NCI-H1092 (cell line): ENCODE measurements at places on chromosomes 5 and 9.

DNA sequence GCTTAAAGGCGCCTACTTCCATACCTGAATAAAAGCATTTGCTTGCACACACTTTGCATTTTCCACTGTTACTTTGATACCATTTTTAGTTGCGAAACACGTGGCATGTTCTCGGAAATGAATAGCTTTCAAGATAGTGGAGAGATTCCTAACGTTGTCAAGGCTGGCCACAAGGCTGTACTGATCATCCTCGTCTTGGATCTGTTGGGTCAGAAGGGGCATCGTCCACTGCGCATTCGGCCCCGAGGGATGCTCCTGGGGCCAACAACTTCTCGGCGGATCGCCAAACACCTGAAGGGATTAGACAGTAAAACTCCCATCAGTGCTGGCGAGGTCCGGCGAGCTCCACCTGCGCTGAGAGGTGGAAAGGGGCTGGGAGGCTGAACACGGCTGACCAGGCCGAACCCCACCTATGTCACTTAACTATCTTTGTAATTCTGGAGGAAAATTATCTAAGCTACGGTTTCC is 599 bp downstream of the RAD1 start:
- DNase-seq, result no peak

- DNase-seq, result no peak
These were observed 244.5 kb downstream of the NR2F1-AS1 start for GRCh38 chr5:93336330-93337110.

DNA sequence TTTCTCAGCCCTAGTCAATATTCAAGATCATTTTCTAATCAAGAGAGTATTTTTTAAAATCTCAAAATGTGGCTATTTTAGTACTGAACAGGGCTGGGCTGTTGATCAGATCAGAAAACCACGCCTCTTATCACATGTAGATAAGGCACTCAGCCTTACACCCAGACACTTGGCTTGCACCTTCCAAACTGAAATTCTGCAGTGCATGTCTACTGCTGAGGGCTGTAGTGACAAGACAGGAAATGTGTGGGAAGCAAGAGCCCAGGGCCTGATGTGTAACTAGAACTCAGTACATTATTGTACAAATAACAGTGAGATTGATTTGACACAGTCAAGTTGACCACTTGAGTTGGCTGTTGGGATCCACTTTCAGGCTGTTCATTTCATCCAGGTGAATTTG is 48.6 kb downstream of the UBE2QL1 start:
- DNase-seq, result no peak

DNA sequence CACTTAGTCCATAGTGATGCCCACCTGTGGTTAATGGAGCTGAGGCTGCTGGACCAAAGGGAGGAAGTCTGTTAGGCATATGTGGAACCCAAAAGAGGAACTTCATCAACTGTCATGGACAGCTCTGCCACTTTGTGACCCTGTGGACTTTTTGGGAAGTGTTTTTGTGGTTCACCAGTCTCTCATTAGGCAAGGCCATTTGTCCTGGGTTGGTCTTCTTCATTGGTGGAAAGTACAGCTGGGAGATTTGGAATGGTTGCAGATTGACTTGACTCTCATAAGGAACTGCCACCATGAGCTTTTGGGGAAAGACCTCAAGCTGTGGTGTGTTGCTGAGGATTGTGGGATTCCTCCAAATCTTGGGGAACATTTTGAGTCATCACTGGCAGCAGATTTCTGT is 31.9 kb upstream of the IL12B start:
- no peak for DNase-seq

GRCh38 chr9:83266666-83267496 is 203.9 kb upstream of the RASEF start:
- no peak for DNase-seq

DNA sequence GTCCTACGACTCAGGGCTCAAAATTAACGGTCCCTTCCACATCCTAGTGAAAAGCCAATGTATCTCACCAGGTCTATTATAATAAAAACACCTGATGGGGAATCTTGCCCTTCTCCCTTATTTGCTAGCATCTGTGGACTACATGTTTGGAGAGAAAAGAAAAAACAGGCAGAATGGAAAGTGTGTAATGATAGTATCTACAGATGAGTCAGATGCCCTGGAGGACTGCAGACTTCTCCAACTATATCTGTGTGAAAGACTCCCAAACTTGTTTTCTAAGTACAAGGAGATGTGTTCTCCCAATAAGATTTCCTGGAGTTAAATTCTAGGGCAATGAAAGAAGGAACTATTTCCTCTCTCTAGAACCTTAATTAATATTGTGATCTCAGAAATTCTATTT is 66.0 kb downstream of the FOXB2 start:
- no peak for DNase-seq

- no peak for DNase-seq
These were observed 50.6 kb downstream of the PCSK5 start for GRCh38 chr9:75941066-75941465.

DNA sequence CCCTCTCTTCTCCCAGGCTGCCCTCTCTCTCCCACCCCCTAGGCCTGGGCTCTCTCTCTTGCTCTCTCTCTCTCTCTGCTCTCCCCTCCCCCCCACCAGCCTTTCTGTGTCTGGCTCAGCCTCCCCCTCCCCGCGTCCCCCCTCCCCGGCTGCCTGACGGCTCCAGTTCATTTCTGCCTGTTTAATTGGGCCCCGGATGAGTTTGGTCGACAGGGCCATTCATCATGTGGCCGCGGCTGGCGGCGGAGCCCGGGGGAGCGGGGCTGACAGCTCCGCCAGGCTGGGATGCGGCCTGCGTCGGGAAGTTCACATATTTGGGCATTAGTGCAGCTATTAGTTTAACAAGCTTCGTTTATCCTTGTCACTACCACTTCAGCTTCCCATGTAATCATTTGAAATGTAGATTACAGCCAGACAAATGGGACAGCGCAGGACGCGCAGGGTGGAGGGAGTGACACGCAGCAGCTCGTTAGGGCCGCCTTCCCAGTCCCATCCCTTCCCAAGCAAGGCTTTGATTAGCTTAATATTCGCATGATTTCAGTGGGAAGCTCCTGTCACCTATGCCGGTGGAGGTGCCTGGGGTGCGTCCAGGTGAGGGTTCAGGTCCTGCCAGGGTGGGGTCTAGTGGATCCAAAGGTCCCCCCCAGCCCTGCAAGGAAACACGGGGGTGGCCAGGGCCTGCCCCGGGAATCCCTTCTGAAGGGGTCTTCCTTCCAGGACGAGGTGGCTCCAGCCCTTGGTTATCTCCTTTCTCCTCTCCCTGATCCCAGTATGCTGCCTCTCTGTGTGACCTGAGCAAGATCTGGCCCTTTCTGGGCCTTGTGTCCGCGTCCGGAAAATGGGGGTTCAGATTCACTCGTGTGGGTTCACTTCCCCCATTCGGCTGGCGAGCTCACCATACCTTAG is 214.8 kb downstream of the PAX5 start:
- no peak for DNase-seq

DNA sequence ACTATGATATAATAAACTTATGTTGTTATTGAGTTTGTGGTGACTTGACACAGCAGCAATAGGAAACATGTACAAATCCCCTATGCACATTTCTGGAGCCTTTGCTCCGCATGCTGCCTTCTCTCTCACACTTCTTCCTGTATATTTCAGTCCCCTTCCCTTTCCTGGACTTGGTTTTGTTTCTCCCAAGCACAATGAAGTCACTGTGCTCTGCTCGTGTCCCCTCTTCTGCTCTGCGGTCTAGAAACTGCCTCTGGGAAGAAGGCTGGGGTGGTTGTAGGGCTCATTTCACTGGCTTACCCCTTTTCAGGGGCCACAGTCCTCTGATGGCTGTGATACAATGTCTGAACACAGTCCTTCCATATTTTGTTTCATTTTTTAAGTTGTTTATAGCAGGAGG is 15.7 kb upstream of the FGD3 start:
- DNase-seq, result no peak

DNA sequence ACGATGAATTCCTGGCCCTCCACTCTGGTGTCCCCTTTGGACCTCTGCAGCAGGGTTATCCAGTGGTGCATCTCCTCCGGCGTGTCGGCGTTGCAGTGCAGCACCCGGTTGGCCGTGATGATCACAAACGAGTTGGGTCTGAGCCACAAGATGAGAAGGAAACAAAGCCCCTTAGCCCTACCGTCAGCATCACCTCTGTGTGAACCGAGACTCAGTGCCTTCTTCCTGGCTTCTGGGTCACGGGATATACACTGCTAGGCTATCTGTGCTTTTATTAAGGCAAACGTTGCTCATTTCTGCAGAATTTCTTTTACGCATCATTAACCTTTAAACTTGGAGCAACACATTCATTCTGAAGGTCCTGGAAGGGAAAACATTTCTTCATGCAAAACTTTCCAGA is 65.1 kb upstream of the RETREG1 start:
- DNase-seq, result no peak

DNA sequence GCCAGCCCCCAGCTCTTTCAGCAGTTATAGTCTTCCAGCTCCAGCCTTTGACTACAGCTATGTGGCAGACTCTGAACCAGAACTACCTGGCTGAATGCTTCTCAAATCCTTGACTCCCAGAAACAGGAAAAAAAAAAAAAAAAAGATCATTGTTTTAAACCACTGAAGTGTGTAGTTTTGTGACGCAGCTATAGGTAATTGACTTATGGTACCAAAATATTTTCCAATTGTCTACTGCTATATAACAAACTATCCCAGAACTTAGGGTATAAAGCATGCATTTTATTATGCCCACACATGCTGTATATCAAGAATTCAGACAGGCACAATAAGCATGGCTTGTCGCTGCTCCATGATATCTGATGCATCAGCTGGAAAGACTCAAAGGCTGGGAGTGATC is 127.1 kb upstream of the POC5 start:
- DNase-seq, result no peak

- no peak for DNase-seq
These were observed 18.7 kb downstream of the SLC46A2 start for GRCh38 chr9:112872019-112872418.

DNA sequence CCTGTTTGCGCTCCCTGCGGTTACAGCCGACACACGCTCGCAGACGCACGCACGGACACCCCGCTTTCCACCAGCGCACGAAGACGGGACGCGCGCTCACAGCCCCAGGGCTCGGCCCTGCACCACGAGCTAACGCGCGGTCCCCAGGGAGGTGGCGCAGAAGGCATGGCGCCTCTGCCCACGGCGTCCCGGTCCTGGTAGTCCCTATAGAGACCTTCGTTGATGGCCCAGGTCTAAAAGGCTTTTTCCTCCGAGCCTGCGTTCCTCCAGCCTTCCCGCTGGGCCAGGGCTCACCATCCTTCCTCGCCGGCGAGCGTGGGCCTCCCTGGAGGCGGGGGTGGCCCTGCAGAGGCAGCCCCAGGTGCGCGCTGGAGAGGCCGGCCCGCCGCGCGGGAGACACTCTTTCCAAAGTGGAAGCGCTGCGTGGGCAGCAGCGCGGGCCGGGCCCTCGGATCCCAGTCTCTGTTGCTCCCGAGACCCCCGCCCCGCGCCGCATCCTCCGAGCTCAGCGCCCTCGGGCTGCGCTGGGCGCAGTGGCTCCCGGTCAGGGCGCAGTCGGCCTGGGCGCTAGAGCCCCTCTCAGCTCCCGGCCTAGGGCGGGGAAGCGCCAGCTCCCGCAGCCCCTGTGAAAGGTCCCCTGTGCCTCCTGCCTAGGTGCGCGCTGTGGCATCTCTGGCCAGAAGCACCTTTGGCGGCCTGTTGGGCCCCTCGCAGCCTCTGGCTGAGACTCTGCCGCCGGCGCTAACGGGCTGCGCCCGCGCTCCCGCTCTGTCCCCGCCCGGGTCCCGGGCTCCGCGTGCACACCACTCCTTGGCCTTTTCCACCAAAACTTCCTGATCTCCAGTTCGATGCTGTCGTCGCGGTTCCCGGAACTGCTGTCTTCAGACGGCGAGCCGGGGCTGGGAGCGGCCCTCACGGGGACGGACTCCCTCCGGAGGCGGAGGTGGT is 31.9 kb upstream of the FANCC start:
- no peak for DNase-seq

GRCh38 chr5:165139721-165140120 is 1634.3 kb downstream of the MAT2B start:
- DNase-seq, result no peak

DNA sequence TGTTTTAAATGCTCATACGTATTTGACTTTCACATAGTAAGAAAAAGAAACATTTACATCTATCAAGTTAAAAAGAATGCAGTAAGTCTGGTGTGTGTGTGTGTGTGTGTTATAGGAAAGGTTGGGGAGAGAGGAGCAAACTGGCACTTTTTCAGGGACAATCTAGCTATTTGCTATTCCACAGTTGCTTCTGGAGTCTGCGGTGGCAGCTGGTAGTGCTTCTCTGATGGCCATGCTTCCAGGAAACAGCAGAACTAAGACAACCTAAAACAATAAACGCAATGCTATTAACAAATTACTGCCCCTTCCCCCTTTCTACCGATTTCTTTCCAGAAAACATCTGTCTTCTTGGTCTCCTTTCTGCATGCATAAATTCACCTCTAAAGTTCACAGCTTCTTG is 70.0 kb upstream of the CDH10 start:
- DNase-seq, result no peak
